ENCODE measurements at places on chromosomes 2 and 18. TPM values are rescaled to one million over a fixed set of nuclear protein-coding genes. Genes with fewer than 3 reads are reported as not detected.

AGBL5 gene
- total RNA-seq: 16.8 TPM

TWIST2 gene
- total RNA-seq: 0.82 TPM

FARP2 gene
- 107 TPM for total RNA-seq

SPEG gene
- total RNA-seq: 6.2 TPM

CASP10 gene
- total RNA-seq: 52.3 TPM

TGOLN2 gene
- 162 TPM for total RNA-seq

DNAJC5G gene
- total RNA-seq: not detected

GALNT14 gene
- 0.15 TPM for total RNA-seq

TNFRSF11A gene
- total RNA-seq: 80.6 TPM

CRYGC gene
- not detected for total RNA-seq

SLC14A1 gene
- 0.32 TPM for total RNA-seq

GALNT5 gene
- 56.3 TPM for total RNA-seq

FSHR gene
- total RNA-seq: not detected

GRHL1 gene
- total RNA-seq: 1.6 TPM

TBR1 gene
- total RNA-seq: not detected

STARD6 gene
- total RNA-seq: not detected

TPO gene
- 0.94 TPM for total RNA-seq

DIS3L2 gene
- total RNA-seq: 22.6 TPM

SCYGR7 gene
- not detected for total RNA-seq

CFAP221 gene
- not detected for total RNA-seq

UGT1A4 gene
- 1.8 TPM for total RNA-seq

DOK6 gene
- total RNA-seq: 0.59 TPM

CYBRD1 gene
- total RNA-seq: 12.4 TPM

XDH gene
- total RNA-seq: 44.4 TPM

CD302 gene
- 8.5 TPM for total RNA-seq

MLPH gene
- total RNA-seq: 87.9 TPM

OTOS gene
- not detected for total RNA-seq

PCARE gene
- total RNA-seq: not detected

CTLA4 gene
- 0.56 TPM for total RNA-seq

LNPK gene
- 38.5 TPM for total RNA-seq

PLGLB2 gene
- total RNA-seq: 0.98 TPM

ATIC gene
- total RNA-seq: 148 TPM

MOGAT1 gene
- total RNA-seq: not detected

ATP6V1C2 gene
- total RNA-seq: 1.4 TPM

PNO1 gene
- 9.9 TPM for total RNA-seq

POTEJ gene
- not detected for total RNA-seq

DOCK10 gene
- total RNA-seq: 13.5 TPM

GBX2 gene
- not detected for total RNA-seq

RAB6C gene
- total RNA-seq: 0.08 TPM

ACOXL gene
- 0.82 TPM for total RNA-seq

VSNL1 gene
- 7.4 TPM for total RNA-seq

ZNF521 gene
- total RNA-seq: 3.8 TPM

SP9 gene
- total RNA-seq: not detected

BOLL gene
- total RNA-seq: not detected

CFC1 gene
- total RNA-seq: not detected

ST6GAL2 gene
- total RNA-seq: 1.7 TPM

SLC8A1 gene
- 4.1 TPM for total RNA-seq

SAG gene
- 1.8 TPM for total RNA-seq

CFAP53 gene
- 0.44 TPM for total RNA-seq

RUFY4 gene
- total RNA-seq: not detected

KRCC1 gene
- total RNA-seq: 45.6 TPM

CCDC102B gene
- 3.3 TPM for total RNA-seq

SERPINB13 gene
- total RNA-seq: not detected

NT5C1B gene
- not detected for total RNA-seq

RSAD2 gene
- 0.72 TPM for total RNA-seq
